NCI-H1930 (cell line): ENCODE measurements at places on chromosomes 5 and 9.

GRCh38 chr5:33229216-33229615, 211.5 kb upstream of the TARS1 start:
- no peak for DNase-seq

DNA sequence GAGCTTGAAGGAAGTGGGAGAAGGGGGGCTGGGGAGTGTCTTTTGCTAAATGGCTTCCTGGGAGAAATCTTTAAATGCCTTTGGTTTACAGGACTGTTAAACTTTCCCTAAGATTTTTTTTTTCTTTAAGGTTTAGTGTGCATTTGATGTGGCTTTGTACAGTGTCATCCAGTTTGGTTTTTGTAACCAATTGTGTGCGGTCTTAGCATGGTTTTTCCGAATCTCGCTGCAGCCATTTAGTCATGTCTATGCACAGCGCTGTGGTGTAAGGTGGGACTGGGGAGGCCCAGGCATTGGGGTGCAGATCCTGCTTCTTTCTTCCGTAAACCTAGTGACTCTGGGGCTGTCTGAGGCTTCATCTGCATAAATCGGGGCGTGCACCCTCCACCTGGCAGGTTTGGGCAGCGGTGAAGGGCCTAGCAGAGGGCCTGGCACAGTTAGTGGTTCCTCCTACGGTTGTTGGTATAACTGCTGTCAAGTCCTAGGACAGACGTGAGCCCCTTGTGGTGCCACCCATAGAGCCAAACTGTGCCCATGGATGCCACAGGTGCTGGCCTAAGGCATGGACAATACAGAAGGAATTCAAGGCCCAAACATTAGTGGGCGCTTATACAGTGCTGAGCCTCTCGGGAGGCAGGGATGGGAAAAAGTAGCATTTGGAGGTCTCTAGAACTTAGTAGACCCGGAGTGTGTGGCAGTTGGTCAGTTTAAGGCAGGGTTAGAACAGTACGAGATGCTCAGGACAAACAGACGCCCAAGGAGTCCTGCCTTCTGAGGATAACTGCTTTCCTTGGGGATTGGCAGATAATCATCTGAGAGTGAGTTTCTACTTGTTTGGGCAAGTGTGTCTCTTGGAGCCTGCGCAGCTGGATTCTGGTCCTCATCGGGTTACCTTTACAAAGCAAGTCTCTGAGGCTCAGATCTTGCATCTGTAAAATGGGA, 1.5 kb downstream of the PRRC2B start:
- no peak for DNase-seq

DNA sequence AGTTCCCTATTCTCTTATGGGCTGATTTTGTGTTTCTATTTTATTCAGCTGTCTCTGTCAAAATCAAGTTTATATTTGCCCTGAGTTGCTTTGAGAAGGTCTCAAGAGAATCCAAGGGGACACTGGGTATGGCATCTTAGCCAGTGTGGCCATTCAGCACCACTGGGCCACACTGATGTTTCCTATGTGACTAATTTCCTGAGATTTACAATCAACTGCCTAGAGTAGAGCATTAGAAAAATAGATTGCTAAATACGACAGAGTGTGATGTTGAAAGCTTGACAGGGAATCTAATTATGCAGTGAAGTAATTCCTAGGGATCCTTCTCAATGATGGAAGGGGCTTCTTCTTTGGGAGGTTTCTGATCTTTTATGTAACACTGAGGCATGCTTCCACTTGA, 141.7 kb downstream of the SV2C start:
- no peak for DNase-seq

DNA sequence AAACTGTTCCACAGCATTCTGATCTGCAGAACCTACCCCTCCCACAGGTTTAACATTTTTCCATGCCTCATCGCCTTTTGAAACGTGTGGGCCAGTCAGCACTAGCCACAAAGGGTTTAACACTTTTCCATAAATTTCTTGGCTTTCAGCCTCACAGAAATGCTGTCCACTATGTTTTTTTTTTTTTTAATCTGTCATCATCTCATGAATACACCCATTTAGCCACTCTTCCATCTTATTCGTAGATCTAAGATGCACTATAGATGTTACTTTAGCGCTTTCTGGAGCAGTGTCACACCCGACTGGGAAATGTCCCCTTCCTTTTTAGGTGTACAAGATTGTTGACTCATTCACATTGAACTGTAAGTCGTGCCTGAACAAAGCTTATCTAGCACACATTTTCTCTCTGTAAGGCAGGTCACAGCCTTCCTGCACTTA, 62.3 kb downstream of the GCNT1 start:
- DNase-seq = no peak

DNA sequence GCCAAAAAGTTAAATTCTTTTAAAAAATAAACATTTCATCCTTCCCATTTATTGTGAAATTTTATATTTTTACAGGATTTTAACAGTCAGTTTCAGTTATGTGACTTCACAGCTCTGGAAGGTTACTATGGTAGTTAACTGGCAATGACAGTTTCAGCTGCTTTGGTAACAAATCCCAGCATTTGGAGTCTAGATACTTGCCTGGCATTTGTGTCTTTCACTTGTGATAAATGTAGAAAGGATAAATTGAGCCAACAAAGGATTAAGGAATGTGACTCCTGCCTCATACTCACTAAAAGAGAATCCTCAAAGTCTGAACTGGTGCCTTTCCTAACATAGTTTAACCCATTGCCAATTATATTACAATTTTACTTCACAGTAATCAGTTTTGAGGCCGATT, 315.5 kb downstream of the FER start:
- DNase-seq = no peak

DNA sequence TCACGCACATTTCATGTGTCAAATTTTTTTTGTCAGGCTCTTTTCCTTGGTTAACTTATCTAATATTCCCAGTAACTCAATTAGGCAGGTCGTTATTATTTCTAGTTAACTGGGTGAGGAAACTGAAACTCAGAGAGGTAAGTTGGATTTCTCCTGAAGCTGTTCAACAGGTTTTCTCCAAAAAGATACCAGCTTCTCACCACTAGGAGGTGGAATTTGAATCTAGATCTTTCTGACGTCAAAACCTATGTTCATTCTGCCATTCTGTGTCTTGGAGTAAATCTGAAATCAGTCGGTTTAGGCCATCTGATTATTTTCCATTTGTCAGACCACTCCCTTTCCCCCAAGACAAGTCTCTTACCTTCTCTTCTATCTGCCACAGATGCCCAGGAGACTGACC, 572.9 kb downstream of the ACTL7B start:
- no peak for DNase-seq

- DNase-seq = no peak
Measured at GRCh38 chr5:142006363-142007236, 6.2 kb downstream of the GNPDA1 start.

GRCh38 chr5:141641634-141642267, 5.0 kb downstream of the RELL2 start:
- DNase-seq = no peak

DNA sequence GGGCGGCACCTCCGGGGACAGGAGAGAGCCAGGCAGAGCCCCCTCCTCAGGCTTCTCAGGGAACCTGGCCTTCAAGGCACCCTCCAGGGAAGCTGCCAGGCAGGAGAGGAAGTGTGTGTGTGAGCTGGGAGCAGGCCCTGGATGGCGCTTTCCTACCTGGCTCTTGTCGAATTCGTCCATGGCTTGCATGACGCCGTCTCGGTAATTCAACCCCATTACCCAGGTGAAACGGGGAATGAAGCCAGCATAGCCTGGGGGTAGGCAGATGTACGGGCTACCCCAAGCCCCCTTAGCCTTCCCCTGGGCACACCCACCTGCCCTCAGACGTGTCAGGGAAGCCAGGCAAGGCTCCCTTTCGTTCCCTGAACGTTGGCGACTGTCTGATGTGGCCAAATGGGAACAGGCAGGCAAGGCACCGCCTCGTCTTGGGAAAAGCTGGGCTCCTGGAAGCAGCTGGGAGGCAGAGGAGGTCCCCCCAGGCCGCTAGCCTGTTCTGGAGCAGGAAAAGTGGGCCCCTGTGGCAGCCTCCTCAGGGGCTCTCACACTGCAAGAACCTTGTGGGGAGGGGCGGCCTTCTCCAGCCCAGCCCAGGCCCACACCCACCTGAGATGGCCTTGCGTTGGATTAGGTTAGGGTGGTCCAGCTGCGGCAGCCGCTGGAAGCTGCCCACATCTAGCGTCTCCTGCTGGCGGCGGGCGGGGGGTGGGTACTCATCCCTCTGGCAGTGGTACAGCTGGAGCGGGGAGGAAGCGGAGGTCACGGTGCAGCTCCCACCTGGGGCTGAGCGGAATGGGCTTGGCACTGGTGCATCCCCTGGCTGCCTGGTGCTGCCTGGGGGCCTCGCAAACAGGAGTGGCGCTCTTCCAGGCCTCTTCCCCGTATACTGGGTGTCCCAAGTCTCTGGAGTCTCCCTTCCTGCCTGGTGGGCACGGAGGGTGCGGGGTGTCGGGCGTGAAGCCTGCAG, 3.7 kb downstream of the TUBB4B start:
- no peak for DNase-seq

DNA sequence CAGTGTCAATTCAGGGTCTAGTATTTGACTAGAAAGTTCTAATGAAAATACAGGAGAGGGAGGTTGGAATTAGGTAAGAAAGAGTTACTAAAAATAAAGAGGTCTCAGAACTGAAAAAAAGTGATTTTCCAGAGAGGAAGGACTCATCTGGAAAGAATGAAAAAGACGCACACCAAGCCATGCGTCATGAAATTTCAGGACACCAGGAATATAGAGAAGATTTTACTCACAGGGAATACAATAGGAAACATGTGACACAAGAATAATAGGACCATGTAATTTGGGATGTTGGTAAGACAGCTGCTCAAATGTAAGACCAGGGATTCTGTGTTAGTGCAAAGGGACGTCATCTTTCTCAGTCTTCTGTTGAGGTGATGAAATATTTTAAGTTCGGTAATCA, 224.7 kb downstream of the GDNF start:
- DNase-seq = no peak

DNA sequence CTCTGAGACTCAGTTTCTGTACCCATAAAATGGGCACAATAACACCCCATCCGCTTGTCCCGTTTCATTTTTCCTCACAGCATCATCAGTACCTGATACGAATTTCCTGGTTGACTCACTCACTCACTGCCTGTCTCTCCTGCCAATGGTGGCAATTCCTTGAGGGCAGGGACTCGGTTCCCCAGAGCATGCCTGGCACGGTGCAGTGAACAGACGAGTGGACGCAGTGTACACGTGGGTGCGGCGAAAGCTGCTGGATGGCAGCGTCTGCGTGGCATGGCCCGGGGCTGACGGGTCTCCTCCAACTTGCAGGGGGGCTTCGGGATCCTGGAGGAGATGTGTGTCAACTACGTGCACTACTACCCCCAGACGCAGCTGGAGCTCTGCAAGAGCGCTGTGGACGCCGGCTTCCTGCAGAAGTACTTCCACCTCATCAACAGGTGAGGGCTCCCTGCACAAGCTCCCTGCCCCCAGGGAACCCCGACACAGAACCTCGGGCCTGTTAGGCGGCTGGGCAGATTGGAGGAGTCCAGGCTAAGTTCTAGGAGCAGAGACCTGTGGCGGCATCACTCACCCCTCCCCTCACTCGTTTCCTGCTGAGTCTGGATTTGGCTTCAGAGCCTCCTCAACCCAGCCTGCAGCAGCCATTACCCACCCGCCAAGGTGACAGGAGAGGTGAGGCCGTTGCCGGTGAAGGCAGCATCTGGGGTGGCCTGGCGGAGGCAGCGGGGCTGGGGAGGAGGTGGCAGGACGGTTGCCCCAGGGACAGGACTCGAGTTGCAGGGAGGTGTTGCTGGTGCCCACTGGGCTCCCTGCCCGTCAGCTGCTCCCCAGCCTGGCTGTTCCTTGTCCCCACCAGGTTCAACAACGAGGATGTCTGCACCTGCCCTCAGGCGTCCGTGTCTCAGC, 20.3 kb downstream of the DBH start:
- no peak for DNase-seq

GRCh38 chr9:20380546-20380945, 241.8 kb downstream of the MLLT3 start:
- no peak for DNase-seq

DNA sequence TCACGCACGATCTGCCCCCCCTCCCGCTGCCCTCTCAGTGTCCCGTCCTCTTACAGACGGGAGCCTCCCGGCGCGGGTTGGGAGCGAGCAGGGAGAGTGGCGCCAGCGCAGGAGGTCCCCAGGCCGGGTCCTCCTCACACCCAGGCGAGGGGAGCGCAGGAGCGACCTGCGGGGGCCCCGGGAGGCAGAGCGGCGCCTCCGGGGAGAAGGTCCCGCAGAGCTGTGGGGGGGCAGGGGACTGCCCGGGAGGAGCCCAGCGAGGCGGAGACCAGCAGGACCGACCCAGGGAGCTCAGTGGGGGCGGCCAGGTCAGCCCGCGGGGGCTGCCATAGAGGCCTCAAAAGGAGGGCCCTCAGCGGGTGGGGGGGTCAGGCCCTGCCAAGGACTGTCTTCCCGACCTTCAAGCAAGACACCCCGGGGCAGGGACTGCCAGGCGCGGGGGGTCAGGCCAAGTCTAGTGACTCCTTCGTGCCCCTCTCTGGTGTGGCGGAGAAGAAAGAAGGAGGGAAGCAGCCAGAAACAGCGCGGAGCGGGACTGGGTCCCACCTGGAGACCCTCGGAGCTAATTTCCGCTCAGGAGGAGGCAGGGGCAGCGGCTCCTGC, 123.3 kb upstream of the ERCC6L2 start:
- DNase-seq = no peak

- no peak for DNase-seq
Measured at GRCh38 chr5:80703747-80704146, 49.0 kb upstream of the DHFR start.

GRCh38 chr9:117044241-117044640, 357.1 kb downstream of the TRIM32 start:
- DNase-seq = no peak

DNA sequence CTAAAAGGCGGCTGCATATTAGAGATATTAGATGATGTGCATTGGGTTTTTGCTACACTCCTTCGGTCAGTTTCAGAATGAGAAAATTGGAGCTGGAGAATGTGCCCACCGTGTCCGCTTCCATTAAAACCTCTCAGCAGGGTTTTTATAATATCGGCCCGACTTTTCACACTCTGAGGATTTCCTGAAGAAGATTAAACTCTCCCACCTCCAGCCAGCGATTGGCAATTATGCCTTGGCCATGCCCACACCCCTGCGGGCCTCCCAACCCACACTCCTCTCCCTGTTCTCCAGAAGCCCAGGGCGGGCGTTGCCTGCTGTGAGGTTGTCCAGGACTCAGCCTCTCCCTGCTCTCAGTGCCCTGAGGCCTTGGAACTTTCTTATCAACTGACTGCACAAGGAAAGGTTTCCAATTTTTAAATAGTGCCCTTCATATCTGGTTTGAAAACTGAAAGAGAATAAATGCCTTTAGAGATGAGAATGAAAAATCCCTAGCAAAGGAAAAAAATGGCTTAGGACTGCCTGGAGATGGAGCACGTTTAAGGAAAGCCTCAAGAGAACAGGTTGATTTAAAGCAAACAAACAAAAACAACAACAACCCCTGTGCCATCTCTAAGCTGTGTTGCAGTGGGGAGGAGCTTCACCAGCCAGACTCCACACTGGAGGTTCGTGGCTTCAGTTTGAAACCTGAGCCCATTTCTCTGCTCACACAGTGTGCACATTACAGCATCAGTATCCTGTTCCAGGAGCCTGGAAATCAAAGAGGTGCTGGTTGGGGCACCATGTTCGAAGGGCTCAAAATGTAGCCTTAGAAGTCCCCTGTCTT, 292.9 kb downstream of the NSG2 start:
- DNase-seq = no peak
